ENCODE measurements at places on chromosomes 1 and 21.
A peak's percentile ranks its signal among the peaks of the same experiment; 100 is the strongest.

DNA sequence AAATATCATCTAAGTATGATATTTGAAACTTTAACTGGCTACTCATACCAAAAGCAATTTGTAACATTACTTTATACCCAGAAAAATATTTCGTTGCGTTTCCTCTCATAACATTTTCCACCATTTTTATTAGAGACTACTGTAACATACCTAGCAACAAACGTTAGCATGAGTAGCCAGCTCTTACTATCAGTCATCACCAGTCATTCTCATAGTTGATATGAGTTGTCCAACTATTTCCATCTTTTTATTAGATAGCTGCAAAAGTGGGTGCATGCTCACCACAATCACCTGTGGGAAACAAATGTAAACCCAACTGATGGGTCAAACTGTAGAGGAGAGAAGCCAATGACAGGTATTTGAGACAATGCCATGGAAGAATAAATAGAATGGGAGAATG, 114.6 kb downstream of the AKT3 start:
- no peak for DNase-seq

GRCh38 chr1:5385956-5386355, 606.3 kb downstream of the NPHP4 start:
- no peak for DNase-seq

GRCh38 chr1:30332116-30333094, 391.0 kb downstream of the MATN1 start:
- DNase-seq = peak; percentile 34

- no peak for DNase-seq
Measured at GRCh38 chr1:53766831-53767405, 28.0 kb upstream of the GLIS1 start.

DNA sequence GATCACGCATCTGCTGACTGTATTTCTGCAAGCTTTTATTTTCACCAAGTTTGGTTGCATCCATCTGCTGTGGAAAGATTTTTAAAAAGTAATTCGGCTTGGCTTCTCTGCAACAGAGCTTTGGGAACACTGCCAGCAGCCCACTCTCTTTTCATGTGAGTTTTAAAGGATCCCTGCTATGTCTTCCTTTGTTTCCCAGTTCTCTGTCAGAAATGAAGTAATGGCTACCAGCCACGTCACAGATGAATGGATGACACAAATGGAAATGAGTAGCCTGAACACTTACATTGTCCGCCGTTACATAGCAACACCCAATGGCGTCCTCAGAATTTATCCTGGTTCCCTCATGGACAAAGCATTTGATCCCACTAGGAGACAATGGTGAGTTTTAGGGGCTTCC, 80.6 kb upstream of the RAVER2 start:
- no peak for DNase-seq

- no peak for DNase-seq
Measured at GRCh38 chr1:78052685-78053405, 7.1 kb downstream of the GIPC2 start.

- no peak for DNase-seq
Measured at GRCh38 chr1:47184090-47184821, 5.6 kb downstream of the PDZK1IP1 start.

GRCh38 chr1:7274256-7274655, 489.0 kb downstream of the CAMTA1 start:
- no peak for DNase-seq

DNA sequence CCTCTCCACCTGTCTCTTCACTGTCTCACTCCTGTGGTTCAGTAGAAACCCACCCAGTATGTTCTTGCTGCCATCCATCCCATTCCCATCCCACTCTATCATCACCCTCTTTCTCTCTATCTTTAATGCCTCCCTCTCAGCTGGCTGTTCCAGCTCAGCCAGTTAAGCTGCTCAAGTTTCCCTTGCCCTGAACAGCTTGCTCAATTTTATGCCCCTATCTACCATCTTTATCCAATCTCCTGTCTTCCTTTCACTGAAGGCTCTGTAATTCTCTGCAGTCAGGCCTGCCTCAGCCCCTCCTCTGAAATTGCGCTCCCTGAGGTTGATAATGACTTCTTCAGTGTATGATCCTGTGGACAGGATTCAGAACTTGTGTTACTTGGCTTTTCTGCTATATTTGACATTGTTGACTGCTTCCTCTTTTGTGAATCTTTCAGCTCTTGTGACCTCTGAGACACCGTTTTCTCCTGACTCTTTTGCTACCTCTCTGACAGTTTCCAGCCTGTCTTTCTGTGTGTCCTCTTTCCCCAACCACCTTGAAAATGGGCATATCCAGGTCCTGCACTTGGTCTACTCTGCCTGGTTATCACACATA, 13.9 kb upstream of the BCAR3 start:
- DNase-seq = no peak

GRCh38 chr1:8925406-8925805, 20.3 kb upstream of the CA6 start:
- DNase-seq = no peak

GRCh38 chr1:91440847-91441246, 36.2 kb upstream of the HFM1 start:
- no peak for DNase-seq

DNA sequence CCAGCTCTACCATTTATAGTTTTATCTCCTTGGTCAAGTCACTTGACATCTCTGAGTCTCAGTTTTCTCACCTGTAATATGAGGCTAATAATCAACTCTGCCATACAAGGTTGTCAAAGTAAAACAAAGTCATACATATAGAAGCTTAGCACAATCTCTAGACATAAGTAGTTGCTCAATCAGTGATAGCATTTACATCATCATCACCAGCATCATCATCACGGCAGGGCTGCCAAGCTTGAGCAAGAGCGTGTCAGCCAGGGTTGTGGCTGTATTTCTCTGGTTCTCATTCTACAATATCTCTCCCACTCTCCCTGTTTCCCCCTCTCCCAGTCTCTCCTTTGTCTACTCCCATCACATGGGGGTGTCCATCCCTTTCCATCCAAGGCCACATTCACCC, 41.7 kb upstream of the COA6 start:
- no peak for DNase-seq
